Psoas muscle (tissue), 8 donors: ENCODE measurements at places on chromosomes 16 and 17.

DNA sequence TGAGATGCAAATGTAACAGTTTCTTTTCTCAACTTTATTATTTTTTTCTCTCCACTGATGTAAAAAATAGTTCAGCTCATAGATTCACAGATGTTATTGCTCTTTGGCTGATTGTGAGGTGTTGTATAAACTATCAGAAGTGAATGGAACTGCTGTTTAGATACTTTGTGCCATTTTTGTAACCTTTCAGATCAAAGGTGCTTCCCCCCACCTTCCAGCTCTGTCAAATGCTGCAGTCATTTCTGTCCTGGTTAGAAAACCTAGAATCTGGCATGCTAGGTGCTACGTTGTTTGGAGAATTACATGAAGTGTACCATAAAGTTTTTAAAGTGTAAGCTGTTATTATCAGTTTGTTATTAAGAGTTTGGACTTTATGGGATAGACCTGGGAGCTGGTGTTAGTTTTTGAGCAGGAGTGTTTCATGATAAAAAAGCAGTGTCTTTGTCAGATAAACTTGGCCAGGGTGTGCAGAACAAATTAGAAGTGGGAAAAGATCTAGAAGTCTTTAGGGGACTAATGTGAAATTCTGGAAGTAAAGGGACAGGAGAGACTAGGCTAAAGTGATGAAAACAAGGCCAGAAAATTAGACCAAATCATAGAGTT, 1.8 kb upstream of the WIPI1 start:
- DNase-seq = no peak

DNA sequence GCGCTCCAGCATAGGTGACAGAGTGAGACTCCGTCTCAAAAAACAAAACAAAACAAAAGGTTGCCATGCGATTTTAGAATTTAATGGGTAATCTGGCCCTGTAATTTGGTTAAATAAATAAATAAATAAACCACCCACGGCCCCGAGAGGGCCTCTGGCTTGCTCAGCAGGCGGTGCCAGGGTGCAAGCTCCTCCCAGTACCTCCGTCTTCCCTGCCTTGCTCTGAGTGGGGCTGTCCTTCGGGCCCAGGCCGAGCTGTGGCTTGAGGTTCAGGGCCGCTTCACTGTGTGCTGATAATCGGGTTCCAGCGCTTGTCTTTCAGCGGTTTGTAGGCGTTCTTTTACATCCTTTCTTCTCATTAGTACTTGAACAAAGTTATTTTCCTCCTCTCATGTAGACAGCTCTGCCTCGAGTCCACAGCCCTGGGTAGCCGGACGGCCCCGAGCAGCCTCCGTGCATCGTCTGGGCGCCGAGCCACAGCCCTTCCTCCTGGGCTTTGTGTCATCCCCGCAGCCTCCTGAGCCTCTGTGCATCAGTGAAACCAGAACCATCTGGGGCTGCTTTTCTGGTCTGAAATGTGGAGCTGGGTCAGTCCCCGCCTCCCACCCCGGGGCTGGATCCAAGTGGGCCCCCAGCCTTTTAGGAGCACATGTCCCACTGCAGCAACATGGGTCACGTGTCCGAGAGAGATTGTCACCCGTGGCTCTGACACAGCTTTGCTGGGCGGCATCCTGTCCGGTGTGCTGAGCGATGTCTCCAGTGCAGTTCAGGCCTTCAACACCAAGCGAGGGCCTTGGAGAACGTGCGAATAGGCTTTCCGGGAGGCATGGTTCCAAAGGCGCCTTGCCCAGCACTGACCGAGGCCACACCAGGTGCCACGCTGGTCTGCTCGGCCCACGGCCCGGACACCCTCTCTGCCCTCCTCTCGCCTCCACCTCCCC, 157.4 kb upstream of the CHMP6 start:
- peak; percentile 80 for DNase-seq

DNA sequence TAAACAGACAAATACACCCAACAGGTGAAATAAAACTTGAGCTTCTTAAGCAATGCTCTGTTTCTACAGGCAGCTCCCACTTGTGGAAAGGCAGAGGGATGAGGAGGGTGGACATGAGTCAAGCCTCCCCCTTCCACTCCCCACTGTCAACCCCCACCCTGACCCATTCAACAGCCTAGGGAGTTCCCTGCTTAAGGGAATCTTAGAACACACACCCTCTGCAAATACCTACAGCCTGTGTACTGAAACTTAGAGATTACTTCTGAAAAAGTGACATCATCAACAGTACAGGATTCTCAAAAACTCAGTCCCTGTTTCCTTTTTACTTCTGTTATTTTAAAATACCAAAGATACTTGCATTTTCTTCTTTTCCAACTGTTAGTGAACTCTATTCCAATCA, 345.4 kb downstream of the SOX9 start:
- no peak for DNase-seq

GRCh38 chr17:3501344-3501743, 25.5 kb downstream of the ASPA start:
- no peak for DNase-seq

GRCh38 chr17:56937687-56938086, 23.2 kb downstream of the COIL start:
- DNase-seq = no peak

DNA sequence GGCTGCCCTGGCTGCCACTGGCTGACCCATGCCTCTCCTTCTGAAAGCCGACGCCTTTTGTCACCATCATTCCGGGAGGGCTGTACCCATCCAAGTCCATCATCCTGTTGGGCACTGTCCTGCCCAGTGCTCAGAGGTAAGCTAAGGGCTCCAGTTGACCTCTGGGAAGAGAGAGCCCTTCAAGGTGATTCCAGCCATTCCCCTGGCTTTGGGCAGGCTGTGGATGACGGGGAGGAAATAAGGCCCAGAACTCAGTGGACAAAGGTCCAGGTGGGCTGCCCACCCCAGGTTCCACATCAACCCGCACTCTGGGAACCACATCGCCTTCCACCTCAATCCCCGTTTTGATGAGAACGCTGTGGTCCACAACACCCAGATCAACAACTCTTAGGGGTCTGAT, 45.8 kb downstream of the NOS2 start:
- DNase-seq = no peak

GRCh38 chr16:54511222-54511731, 224.7 kb upstream of the IRX3 start:
- DNase-seq = no peak

DNA sequence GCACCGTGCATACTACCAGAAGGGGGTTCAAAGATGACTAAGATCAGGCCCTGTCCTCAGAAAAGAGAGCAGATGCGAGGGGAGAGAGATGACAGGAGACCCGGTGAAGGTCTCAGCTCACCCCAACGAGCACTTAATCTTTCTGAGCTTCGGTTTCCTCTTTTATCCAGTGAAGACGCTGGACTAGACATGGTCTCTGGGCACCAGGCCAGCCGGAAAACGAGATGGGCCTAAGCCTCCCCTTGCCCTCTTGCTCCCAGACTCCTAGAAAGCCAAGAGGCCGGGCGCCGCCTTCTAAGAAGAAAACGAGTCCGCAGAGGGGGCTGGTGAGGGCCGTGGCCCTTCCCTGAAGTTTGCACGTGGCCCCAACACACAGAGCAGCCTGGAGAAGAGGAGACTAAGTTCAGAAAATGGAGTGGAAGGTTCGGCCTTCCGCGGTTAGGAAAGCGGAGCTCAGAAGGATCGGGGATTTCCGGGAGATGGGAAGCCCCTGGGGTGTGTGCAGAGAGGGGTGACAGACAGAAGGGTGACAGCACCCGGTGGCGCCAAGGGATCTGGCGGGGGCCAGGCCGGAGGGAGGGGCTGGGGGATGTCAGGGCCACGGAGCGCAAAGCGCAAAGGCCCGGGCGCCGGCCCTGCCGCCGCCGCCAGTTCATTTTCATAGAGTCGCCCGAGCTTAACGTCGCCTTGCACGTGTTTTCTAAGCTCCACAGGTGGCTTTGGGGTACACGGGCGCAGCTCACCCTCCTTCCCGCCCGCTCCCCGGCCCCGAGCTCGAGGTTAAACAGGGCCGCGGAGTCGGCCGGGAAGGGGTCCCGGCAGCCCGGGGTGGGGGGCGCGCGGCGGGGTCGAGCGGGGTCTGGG, 42.1 kb upstream of the BHLHA9 start:
- DNase-seq = peak; percentile 54
